Nephron progenitor cell (in vitro differentiated cells): ENCODE measurements at places on chromosomes 11 and 22.

DNA sequence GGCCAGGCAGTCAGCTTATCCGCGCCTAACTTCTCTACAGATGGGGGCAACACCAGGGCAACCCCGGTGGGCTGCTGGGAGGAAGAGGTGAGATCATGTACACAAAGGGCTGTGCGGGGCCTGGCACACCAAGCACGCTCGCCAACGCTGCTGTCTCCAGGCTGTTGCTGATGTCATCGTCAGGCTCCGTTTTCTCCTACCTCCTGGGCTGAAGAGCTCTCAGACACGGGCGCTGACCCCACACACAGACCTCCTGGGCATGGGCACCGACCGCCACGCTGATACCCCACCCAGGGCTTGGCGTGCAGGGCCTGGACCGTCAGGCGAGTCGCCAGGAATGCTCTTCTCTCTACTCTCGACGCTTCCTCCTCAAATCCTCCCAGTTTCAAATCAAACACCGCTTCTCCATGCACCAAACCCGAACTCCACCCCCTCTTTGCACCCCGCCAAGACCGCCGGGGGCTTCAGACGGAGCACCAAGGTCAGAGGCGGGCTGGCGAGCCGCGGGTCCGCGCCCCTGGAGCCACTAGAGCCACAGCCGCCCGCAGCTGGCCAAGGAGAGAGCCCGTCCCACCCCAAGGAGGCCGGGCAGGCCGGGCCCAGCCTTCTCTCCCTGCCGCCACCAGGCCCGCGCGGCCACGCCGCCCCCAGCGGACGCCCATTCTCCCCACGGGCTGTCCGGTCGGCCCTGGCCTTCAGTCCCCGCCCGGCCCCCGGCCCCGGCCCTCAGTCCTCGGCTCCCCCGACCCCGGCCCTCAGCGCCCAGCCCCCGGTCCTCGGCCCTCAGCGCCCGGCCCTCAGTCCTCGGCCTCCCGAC, 772 bp downstream of the SBF1 start:
- peak; percentile 57 for DNase-seq

DNA sequence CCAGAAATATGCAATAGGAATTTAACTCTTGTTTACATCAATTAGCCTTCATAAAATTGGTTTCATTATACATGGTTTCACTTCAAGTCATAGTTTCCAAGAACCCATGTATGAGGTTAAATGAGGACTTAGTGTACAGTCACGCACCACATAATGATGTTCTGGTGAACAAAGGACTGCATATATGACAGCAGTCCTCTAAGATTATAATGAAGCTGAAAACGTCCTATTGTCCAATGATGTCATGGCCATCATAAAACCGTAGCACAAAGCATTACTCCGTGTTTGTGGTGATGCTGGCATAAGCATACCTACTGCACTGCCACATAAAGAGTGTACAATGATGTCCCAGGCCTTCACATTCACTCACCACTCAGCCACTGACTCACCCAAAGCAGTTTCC, 31.1 kb downstream of the SMCO4 start:
- DNase-seq: no peak

DNA sequence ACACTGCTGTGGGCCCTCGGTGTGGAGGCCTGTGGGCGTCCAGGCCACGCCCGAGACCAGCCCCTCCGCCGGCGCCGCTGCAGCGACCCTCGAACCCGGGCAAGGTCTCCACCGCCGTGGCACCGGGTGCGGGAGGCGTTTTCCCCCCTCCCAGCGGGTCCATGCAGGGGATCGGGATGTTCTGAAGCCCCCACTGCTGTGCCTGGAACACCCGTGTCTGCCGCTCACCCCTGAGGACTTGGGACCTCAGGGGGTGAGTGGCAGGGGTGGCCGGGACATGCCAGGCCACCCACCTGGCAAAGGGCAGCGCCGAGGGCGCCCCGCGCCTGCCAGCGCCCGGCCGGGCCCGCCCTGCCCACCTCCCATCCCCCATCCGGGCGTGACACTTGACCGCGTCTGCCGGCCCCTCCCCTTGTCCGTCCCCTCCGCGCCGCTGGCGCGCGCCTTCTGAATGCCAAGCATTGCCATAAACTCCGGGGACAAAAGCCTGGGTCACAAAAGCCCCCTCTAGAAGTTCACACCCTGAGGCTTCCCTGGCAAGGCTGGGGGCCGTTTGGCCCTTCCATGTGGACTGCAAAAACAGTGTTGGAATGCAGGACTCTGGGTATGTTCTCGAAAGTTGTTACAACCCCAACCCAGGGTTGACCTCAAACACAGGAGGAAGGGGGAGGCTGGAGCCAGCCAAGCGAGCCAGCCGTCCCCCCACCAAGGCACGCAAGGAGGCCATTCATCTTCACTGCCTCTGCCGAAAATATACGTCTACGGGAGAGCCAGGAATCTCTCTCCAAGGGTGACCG, 819 bp upstream of the KCNQ1OT1 start:
- DNase-seq: peak; percentile 77

GRCh38 chr22:27130906-27131305, 473.5 kb downstream of the MIAT start:
- no peak for DNase-seq

DNA sequence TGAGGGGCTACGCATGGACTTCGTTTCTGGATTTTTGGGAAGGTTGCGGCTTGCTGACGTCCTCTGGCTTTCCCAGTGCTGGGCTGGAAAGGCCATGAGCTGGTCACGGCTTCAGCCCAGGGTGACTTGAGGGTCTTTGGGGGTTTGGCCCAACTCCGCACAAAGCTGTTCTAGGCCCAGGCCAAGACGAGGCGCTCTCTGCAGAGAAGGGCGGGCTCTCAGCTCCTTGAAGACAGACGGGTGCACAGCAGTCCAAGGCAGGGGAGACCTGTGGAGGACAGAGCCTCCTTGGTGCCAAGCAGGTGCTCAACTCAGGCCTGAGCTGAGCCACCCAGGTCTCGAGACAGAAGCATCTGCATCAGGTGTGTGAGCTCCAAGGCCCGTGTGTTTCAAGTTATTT, 1003.7 kb downstream of the BRD1 start:
- no peak for DNase-seq

DNA sequence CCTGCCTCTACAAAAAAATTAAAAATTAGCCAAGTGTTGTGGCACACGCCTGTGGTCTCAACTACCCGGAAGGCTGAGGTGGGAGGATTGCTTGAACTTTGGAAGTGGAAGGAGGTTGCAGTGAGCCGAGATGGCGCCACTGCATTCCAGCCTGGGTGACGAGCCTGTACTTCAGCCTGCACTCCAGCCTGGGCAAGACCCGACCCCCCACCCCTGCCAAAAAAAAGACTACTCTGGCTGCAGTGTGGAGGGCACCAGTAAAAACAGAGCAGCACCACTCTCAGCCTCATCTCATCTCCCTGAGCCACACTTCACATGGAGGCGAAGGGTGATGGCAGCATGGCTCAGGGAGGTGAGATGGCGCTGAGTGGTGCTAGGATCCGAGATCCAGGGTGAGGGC, 50.3 kb upstream of the THY1 start:
- DNase-seq: no peak

DNA sequence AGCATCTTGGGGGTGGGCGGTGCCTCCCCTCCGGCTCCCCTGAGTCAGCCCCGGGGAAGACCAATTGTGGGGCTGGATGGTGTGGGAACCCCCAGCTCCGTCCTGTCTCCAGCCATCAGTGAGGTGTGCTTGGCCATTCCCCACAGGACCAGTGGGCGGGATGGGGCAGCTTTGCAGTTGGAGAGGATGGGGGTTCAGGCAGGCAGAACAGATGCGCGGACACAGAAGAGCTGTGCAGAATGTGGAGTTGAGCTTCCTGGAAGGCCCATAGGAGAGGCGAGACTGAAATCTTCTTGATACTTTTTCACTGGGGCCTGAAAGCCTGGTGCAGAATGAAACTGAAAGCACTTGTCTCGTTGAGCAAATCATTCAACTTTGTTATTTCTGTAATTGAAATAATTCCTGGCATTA, 23.8 kb downstream of the PARVB start:
- no peak for DNase-seq

GRCh38 chr11:6237266-6237665, 1.6 kb upstream of the CNGA4 start:
- no peak for DNase-seq

- no peak for DNase-seq
These were observed 12.1 kb downstream of the DENND5A start for GRCh38 chr11:9253086-9253485.

- no peak for DNase-seq
These were observed 119.2 kb downstream of the ME3 start for GRCh38 chr11:86553265-86553664.

DNA sequence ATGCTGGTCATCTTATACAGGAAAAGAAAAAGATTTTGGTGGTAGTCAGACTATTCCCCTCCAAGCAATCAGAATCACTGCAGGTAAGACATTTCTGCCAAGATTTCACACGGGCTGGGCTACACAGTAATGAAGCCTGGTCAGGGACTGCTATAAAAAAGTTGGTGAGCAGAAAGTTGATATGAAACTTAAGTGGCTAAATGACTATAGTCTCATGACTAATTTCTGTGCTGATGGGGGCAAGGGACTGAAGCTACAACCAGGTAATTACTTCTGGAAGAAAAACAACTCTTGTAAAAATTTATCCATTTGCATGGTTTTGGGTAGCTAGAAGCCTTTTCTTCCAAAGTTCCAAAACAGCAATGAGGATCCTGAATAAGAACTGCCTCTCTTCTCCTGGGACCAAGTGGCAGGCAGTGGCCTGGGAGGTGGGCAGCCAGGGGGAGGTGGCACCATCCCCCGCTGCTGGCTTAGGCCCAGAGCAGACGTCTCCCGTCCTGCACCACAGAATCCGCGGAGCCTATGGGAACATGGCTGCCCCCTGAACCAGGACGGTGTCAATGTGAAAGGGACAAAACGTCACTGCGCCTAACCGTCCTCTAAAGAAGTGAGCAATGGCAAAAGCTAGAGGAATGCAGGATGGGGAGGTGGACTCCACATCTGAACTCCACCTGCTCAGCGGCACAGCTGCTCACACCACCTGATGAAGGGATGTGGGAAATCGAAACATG, 122.6 kb upstream of the LMO1 start:
- no peak for DNase-seq

DNA sequence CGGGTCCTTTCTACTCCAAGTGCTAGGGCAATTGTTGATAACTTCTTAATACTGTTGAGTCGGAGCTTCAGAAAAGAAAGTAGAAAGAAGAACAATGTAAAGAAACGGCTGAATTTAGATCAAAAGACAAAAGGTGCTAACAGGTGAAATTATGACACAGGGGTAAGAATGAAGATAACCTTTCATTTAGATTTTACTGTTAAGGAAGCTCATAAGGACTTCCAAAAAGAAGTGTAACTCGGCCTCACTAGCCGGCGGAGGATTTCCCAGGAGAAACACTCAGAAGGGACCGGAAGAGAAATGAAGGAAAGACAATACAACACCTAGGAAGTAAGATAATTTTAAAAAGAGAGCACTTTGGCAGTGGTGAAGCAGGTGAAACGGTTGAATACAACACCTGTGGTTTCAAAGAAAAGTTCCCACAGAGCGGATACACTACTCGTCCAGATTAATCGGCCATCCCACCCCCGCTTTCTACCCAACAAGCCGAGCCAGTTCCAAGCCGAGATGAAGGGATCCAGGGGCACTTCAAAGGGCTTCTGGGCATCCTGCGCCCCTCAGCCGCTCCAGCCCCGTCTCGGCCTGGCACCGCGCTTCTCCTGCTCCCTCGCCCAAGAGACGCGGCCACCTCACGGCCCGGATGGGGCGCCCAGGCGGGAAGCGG, 737 bp downstream of the PPP2R1B start:
- DNase-seq: no peak

GRCh38 chr11:5239046-5239445, 4.8 kb upstream of the HBD start:
- no peak for DNase-seq

DNA sequence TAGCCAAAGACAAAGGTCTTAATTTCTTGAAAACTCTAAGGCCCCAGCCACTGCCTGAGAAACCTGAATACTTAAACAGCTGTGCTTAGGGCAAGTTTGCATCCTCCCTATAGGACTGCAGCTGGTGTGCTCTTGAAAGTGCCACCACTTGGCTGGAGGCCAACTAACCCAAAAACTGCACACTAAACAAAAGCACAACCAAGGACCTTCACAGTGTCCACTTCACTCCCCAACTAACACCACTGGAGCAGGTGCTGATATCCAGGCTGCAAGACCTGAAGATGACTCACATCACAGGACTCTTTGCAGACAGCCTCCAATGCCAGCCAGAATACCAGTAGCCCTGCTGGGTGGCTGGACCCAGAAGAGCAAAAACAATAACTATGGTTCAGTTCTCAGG, 357.7 kb upstream of the ARHGAP42 start:
- no peak for DNase-seq

DNA sequence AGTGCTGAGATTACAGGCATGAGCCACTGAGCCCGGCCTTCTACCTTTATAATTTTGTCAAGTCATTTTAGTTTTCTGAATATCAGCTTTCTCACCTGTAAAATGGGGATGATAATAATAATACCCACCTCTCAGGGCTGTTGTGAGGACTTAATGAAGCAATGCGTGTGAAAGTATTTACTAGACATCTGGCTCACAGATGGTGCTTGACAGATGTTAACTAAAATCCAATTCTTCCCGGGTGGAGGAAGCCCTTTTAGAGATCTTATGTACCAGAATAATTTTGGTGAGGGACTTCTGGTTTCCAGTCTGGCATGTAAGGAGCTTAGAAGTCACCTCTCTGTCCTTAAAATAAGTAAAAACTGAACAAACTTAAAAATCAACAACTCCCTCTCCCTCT, 43.7 kb upstream of the NUP160 start:
- no peak for DNase-seq

GRCh38 chr11:63805844-63806415, 7.3 kb upstream of the SPINDOC start:
- DNase-seq: no peak

- no peak for DNase-seq
These were observed 119.9 kb upstream of the LMO1 start for GRCh38 chr11:8383627-8384026.

DNA sequence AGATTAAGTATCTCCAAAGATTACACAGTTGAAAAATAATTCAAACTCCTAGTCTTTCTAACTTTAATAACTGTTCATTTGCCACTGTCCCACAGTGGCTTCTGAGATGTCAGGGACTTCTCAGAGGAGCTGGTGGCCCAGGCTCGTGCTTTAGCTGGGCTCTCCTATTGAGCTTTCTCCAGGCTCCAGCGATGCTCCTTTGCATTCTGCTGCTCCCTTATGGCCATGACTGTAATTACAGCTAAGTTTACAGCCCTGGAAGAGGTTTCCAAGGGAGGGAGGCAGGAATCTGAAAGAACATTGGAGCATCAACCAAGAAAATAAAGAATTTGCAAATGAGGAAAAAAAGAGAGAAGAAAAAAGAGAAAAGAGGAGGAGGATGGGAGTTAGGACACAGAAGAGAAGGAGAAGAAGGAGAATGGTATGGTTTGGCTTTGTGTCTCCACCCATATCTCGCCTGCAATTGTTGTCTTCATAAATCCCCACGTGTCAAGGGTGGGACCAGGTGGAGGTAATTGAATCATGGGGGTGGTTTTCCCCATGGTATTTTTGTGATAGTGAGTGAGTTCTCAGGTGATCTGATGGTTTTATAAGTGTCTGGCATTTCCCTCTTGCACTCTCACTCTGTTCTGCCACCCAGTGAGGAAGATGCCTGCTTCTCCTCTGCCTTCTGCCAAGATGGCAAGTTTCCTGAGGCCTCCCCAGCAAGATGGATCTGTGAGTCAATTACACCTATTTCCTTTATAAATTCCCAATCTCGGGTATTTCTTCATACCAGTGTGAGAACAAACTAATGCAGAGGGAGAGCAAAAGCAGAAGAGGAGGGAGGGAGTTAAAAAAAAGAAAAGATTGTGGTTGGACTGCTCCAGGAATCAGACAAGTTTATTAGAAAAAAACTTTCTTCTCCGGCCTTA, 857.0 kb downstream of the KCNA4 start:
- DNase-seq: peak; percentile 50

GRCh38 chr11:131658414-131658813, 288.0 kb downstream of the NTM start:
- no peak for DNase-seq

GRCh38 chr11:10565493-10565892, 3.0 kb downstream of the LYVE1 start:
- no peak for DNase-seq
